Activated CD8-positive, alpha-beta memory T cell treated with anti-CD3 and anti-CD28 coated beads for 1 hour (primary cell): ENCODE measurements at places on chromosomes 6 and 20.

DNA sequence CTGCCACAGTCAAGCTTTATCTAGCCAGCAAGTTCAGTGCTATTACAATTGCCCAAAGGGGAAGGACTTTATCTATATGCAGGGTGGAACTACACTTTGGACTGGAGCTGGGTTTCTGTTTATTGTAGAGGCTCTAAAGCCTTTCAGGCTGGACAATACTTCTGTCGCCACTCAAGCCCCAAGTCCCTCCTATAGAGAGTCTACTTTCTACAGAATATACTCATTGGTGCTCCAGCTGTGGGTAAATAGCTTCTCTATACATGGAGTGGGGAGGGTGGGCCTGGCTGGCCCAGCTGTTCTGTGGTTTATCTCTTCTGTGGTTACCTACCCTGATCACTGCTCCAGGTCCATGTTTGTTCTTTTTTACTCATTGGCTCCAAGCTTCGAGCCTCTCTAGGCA is 151.8 kb upstream of the MYLIP start:
- no peak for DNase-seq

DNA sequence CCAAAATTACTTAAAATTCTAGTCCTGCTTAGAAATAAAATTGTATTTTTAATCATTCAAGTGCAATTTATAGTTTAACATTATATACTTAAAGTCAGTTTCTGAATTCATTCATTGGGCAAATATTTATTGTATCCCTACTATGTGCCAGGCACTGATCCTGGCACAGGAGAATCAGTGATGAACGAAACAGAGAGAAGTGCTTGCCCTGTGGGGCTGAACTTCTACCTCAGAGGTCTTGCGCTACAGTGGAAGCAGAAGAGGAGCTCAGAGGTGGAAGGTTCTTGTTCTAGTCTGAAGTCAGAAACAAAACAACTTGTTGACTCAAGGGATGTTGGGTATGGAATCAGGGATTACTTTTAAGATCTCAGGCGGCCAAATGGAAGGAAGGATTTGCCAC is 6.0 kb downstream of the CLDN20 start:
- no peak for DNase-seq

GRCh38 chr6:7763881-7764280 is 38.0 kb downstream of the BMP6 start:
- DNase-seq = no peak

DNA sequence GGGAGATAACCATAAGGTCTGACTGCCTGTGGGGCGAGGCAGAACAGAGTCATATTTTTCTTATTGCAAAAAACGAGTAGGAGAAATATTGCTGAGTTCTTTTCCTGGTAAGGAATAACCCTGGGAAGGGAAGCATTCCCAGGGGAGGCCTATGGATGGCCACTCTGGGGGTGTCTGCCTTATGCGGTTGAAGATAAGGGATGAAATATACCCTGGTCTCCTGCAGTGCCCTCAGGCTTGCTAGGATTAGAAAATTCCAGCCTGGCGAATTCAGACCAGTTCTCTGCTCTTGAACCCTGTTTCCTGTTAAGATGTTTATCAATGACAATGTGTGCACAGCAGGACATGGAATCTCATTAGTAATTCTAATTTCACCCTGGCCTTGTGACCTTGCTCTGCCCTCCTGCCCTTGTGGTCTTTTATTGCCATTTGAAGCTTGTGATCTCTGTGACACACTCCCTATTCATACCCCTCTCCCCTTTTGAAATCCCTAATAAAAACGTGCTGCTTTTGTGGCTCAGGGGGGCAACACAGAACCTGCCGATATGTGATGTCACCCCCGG is 491.1 kb upstream of the EYS start:
- no peak for DNase-seq

GRCh38 chr6:128024969-128025368 is 124.1 kb upstream of the THEMIS start:
- no peak for DNase-seq

DNA sequence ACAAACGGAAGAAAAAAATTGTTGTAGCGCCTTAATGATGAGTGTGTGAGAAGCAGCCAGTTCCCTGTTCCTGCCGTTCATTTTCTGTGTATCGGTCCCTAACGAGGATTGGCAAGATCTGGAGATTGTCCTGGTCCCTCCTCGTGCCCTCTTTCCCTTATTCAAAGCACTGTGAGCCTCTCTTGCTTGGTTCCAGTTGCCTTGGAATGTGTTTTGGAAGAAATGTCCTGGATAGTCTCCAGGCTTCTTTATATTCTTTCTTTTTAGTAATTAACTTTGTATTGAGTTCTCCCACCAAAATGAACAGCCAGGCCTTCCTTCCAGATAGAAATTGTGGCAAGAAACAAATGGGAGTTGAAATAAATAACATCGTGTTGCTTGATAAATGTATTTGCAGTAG is 348.3 kb downstream of the CDH26 start:
- no peak for DNase-seq

GRCh38 chr6:117280922-117281321 is 15.6 kb downstream of the VGLL2 start:
- DNase-seq = no peak

DNA sequence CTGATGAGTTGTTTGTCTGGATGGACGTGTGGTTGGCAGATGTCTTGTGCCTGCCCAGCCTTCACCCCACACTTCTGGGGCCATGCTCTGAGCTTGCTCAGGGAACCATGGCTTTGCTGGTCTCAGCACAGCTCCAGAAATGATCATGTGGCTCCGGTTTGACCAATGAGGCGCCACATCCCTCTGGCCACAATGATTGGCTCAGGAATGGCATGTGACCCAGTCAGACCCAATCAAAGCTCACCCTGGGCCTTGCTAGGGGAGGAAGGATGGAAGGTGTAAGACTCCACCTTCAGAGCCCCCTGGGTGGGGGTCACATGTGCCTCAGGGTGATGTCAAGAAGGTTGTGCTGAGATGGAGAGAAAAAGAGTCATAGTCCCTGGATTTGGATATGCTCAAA is 281.6 kb upstream of the SULF2 start:
- no peak for DNase-seq

DNA sequence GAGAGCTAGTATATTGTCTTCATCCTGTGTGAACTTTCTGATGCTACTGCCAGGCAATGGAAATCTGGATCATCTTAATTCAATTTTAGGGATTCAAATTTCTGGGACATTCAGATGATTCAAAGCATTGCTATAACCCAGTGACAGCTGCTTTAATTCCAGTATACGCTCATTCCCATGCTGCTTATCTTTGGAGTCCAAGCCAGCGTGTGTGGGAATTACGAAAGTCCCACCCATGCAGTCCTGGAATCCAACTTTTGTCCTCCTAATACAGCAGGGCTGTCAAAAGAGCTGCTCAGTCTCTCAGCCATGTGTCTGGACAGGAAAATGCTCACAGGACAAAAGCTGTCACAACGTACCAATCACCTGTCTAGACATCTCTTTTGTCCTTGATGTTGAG is 219.8 kb downstream of the LAMA2 start:
- DNase-seq = no peak

- DNase-seq = no peak
These were observed 24.4 kb downstream of the COMMD7 start for GRCh38 chr20:32718749-32719348.

DNA sequence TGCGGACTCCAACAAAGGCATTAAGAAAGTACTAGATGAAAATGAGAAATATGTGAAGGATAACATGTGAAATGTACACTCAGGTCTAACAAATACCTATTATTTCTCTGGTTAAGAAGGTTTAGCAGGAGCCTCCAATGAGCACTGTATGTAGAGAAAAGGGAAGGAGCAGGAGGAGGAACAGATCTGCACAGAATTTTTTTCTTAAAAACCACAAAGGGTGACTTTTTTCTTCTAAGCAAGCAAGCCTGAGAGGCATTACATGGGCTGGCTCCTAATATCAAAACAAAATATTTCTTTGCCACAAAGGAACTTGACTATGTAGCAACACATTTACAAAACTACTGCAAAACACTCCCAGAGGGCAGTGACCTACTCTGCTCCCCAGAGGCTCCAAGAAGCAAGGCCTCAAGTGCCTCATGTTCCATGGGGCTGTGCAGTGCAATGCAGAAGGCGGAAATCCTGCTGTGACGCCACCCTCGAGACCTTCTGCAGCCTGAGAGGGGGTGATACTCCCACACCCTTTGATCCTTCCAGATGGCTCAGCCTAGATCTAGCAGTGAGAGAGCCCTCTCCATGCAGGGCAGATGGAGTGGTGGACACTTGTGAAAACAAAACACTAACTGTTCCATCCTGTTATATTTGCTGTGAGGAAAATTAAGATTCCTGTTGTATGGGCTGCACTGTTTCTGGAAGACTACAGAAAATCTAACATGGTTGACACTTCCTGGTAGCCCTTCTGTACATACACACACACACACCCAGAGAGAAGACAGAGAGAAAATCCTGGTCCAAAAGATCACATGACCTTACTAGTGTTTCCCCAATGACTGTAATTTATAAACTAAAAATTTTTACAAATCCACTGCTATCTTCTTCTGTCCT is 36.0 kb upstream of the SMIM29 start:
- DNase-seq = no peak

- DNase-seq = no peak
These were observed 33.5 kb downstream of the CARMIL1 start for GRCh38 chr6:25312703-25313102.

DNA sequence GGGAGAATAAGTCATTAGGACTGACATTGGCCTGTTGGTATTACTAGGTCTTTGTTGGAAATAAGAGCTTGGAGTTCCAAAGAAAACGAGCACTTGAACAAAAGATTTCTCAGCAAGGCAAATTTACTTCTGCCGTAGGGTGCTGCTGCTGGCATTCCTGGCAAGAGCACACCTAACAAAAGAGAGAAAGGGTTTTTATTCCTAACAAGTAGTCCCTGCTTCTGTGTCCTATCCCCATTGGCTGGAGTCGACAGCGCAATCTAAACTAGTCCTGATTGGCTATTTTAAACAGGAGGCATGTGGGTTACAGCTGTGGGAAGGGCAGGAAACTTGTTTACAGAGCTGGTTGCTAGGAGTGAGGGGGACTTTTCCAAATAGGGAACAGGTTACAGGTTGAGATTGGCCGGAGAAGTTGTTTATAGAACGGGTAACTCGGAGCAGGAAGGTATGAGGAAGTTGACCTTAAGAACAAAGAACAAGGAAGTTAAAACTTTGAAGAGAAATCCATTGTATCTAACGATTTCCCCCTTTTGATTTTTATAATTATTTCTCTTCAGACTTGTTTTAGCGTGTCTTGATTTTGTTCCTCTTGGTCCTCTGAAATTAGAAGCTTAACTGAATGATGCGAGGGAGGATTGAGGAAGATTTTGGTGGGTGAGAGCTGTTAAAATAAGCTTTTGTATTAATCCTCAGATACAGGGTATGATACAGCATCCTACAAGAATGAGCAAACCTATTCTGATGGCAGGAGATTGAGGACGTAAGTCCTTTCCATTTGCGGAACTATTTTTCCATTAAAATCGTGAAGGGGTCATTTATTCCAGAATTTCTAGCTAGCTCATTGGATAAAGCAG is 3.4 kb upstream of the ZNFX1 start:
- no peak for DNase-seq

GRCh38 chr6:31058128-31058894 is 48.0 kb downstream of the MUC22 start:
- no peak for DNase-seq

- DNase-seq = no peak
These were observed 199.2 kb upstream of the HTR1E start for GRCh38 chr6:86738078-86738477.

- no peak for DNase-seq
These were observed 72.5 kb downstream of the ANKS1A start for GRCh38 chr6:34961574-34961973.

- no peak for DNase-seq
These were observed 150.7 kb upstream of the BTBD3 start for GRCh38 chr20:11766961-11767360.

DNA sequence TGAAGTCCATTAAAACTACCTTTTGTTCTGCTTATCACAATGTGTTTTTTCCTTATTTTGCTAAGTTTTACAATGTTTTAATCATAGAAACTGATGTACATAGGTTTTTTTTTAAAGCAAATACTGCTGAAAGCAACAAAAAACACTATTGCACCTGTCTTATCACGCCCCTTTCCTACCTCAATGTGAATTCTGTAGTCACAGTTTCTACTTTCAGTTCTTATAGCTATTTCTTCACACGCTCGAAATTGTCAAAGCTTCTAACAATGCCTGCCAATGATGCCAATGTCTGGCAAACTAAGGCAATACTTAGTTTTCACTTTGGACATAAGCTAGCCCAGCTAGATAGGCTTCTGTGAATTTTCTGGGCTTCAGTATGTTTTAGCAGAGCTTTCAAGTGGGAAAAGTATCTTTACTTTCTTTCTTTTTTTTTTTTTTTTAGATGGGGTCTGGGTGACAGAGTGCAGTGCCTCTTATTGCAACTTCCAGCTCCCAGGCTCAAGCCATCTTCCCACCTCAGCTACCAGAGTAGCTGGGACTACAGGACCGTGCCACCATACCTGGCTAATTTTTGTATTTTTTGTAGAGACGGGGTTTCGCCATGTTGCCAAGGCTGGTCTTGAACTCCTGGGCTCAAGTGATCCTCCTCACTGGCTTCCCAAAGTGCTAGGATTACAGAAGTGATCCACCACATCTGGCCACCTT is 85.5 kb upstream of the HTR1B start:
- no peak for DNase-seq

DNA sequence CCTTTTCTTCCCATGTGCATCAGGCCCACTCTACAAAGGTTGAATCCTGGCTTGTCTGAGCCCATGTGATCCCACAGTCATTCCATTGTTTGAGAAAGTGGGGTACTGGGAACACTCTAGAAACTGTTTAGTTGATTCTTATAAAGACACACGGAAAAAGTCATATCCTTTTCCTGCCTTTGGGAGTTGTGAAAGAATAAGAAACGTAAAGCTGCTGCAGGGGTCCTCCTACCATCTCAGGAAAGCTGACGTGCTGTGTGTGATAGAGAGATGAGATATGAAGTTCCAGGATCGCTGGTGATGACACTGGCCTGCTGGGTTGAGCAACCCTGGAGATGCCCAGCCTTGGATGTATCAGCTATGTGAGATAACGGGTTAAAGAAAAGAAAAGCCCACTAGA is 21.3 kb upstream of the HLA-DRB5 start:
- DNase-seq = no peak

DNA sequence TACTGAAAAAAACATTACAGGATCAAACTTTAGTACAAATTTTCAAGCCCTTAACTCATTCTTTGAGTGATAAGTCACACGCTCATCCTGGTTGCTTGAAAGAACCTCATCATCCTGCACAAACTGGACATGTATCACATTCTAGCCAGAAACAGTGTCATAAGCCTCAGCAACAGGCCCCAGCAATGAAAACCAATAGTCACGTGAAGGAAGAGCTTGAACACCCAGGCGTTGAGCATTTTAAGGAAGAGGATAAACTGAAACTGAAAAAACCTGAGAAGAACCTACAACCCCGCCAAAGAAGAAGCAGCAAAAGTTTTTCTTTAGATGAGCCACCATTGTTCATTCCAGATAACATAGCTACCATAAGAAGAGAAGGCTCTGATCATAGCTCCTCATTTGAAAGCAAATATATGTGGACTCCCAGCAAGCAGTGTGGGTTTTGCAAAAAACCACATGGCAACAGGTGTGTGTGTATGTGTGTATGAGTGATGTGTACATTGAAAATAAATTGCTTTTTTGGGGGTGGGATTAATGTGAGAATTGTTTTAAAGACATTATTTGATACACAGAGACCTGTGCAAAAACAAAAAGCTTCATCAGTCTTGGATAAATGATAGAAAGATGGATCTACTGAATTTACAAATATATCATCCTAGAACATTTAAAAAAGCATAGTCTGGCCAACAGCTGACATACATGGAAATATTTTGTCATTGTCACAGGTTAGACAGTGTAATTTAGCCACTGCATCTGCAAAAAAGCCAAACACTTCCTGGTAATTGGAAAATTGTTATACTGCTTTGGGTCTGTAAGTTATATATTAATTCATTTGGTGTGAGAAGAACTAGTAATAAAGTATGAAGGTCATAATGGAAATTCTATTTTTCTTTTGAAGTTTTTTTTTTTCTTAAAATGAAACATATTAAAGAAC is 50.1 kb downstream of the PHF3 start:
- DNase-seq = no peak
